Activated CD8-positive, alpha-beta memory T cell treated with anti-CD3 and anti-CD28 coated beads for 48 hours (primary cell): ENCODE measurements at places on chromosomes 3 and 15.

- DNase-seq: no peak
Measured at GRCh38 chr3:184565421-184566211, 4.0 kb downstream of the EPHB3 start.

DNA sequence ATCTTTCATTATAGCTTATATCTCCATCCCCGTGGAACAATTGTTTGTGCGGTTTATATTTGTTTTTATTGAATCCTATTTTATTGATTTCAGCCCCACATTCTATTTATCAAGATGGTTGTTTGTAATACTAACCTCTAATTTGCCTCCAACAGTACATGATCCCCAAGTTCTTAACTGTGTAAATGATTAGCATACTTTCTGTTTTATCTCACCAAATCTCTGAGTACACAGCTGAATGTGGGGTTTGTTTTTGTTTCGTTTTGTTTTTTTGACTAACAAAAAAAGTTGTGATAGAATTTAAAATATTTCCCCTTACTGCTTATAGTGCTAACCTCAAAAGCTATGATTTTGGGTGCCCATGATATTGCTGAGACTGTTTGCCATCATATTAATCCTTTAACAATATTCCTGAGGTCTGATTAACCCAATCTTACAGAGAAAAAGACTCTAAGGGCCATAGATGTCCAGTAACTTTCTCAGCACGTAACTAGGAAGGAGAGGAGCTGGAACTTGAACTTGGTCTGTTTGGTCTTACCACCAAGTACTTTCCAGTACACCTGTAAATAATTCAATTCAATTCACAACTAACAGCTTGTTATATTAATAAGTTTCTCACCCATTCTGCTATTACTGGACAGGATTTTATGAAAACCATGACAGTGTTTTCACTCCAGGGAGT, 789.8 kb downstream of the TUSC7 start:
- DNase-seq: no peak

DNA sequence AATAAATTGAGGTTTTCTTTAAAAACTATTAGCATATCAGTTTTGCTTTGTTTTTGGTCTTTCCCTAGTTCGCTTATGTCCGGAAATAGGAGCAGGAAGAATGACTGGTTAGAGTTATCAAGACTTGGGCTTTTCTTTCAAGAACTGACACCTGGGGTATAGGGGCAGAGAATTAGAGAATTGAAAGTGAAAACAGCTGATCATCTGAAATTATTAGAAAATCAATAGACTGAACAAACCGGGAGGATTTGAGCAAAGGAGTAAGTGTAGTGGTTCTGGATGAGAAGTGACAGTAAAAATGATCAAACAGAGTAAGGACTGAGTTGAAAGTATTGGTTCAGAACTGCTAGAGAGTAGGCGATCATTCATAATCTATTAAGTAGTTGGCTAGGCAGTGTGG, 6.0 kb downstream of the MINDY2 start:
- DNase-seq: no peak

GRCh38 chr3:23796518-23796917, 9.2 kb upstream of the UBE2E1 start:
- no peak for DNase-seq

DNA sequence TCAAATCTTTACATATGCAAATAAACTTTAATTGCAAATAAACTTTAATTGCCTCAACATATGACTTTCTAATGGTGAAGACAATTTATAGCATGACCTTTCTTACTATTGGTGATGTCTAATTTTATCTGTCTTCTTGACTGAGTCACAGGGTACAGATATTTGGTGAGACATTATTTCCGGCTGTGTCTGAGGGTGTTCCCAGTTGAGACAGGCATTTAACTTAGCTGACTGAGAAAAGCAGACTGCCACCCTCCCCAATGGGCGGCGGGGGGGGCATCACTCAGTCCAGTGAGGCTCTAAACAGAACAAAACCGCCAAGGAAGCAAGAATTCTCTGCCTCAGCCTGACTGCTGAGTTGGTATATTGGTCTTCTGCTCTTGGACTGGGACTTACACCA, 160.0 kb downstream of the TBL1XR1 start:
- no peak for DNase-seq

DNA sequence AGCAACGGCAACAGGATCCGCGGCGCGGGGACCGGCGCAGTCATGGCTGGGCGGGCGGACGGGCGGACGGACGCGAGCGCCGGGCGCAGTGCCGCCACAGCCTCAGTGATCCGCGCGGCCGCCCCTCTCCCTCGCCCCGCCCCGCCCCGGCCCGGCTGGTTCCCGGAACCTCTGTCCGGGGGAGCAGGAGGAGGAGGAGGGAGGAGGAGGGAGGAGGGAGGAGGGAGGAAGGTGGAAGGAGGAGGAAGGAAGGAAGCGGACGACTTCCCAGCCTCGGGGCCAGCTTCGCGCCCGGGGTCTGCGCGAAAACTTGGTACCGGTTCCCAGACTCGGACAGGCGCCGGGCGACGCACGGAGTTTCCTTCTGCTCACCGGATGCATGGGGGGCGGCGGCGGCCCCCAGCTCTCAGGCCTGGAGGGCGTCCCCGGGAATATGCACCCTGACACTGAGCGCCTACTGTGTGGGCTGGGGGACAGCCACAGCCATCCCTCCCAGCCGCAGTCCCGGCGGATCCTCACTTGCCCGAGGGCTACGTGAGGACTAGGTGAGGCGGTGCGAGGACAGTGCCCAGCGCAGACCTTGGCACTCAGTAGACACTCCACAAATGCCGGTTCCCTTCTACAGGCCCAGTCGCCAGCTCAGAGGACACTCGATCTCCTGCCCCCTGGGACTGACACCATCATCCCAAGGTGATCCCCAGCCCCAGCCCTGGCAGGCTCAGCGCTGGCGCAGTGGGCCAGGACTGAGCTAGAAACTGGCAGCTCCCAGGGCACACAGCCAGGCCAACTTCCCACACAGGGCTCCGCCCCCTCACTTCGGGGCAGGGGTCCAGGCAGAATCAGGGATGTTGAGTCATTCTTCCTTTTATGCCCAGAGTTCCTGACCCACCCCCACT, at the start of gene SHISA5:
TSS of gene SHISA5 (minus strand) at position 124 of the 896 bp plus-strand sequence. CDS start at position 44, 80 bp downstream.
- DNase-seq: no peak

DNA sequence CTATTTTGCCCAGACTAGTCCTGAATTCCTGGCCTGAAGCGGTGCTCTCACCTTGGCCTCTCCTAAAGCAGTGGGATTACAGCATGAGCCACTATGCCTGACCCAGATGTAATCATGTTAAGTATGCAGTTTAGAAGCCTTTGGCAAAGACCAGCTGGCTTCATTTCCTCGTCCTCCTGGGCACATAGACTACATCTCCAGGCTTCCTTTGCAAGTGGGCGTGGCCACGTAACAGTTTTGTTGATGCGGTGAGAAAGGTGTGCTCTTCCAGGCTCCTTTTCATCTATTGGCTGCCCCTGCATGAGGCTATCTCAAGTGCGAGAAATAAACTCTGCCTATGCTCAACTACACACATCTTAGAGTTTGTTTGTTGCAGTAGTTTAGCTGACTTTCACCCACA, 13.0 kb downstream of the SV2B start:
- no peak for DNase-seq

- no peak for DNase-seq
Measured at GRCh38 chr3:65953301-65953812, 85.4 kb downstream of the MAGI1 start.

DNA sequence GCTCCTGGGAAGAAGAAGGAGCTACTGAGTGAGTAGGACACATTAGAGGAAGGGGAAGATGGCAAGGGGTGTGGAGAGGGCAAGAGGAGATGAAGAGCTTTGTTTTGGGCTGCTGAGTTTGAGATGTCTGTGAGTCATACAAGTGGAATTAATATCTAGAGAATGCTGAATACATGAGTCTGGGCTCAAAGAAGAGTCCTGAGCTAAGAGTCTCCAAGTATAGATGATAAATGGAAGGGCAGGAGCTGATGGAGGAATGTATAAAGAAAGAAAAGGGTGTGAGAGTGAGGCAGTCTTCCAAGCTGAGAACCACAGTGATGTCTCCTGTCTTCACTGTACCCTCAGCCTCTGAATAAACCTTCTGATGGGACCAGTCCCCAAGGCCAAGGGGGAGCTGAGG, 205.5 kb upstream of the MRPL3 start:
- no peak for DNase-seq

DNA sequence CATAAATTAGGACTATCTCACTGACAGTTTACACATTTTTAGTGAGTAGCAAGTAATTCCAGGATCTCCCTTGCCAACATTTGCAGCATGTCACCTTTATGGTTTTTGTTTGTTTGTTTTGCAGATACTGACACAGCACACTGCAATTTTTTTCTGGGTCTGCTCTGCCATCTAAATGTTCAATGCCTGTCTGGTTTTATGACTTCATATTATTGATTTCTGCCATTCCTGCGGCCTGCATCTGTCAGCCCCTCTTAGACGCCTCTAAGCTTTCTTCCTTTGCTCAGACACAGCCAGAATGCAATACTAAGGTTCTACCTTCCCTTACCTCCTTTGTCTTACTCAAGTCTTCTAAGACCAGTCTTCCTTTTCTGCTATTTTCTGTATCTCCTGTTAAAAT, 321.2 kb upstream of the AZI2 start:
- no peak for DNase-seq

DNA sequence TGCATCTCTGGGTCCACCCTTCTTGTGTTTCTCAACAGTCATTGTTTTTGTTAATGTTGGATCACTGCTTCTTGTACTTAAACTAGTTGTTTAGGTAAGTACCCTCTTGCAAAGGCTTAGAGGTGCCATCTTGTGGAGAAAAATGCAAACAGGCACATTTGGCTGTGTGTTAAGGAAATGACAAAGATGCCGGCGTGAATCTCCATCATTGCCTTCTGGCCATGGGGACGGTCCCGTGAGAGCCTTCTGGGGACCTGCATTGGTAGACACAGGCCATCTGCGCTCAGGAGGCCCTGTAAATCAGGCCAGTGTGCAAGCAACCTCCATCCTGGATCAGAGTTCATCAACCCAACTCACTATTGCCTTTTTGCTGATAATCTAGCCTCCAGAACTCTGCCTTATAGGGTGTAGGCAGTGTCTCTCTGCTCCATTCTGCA, 158.6 kb upstream of the NR2E3 start:
- no peak for DNase-seq

DNA sequence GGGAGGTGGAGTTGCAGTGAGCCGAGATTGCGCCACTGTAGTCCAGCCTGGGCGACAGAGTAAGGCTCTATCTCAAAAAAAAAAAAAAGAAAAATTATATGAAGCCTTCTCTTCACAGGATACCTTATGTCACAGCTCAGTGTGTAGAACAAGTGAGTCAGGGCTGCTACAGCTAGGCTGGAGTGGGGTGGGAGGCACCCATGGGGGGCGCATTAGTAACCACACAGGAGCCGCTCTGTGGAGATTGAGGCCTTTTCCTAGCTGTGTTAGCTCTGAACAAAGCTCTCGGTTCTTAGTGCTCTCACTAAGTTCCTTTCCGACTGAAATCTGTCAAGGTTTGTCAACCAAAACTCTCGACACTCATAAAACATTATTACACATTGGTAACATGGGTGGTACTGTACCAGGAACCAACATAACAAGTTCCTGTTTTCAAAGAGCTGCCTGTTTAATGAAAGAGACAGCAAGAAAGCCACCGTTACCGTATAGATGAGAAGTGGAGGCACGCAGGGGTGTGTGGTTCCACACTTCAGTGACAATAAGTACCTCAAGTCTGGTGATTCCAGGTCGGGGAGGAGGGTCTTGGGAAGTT, 4.5 kb downstream of the LRRC31 start:
- no peak for DNase-seq

- no peak for DNase-seq
Measured at GRCh38 chr15:84598993-84599392, 1.8 kb upstream of the ZSCAN2 start.

DNA sequence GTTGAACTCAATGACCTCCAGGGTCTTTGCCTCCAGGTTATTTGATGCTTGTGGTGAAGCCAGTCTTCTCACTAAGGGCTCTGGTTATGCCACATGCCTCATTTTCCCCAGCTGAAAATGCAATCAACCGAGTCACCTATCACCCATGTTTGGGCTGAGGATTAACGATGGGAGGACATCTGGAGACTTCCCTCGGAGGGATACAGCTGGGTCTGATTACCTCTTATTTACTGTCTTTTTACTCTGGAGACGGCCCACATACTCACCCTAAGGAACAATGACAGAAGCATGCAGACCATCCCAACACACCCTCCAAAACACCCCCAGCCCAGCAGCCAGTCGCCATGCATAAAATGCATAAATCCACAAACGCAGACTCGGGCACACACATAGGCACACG, 187.4 kb downstream of the OPA1 start:
- DNase-seq: no peak

DNA sequence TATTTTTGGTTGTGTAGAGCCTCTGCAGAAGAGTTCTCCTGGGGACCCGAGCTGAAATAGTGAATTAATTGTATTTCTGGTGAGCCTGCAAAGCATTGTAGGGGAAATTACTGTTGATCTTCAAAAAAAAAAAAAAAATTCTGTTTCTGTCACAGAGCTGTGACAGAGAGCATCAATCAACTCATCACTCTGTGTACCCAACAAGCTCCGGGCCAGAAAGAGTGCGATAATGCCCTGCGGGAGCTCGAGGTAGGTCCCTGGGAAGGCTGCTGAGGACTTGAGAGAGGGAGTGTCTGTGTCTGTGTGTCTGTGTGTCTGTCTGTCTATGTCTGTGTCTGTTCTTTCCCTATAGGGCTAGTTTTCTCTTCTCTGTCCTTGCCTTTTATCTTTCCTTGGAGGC, 294.4 kb upstream of the TPM1 start:
- DNase-seq: no peak

DNA sequence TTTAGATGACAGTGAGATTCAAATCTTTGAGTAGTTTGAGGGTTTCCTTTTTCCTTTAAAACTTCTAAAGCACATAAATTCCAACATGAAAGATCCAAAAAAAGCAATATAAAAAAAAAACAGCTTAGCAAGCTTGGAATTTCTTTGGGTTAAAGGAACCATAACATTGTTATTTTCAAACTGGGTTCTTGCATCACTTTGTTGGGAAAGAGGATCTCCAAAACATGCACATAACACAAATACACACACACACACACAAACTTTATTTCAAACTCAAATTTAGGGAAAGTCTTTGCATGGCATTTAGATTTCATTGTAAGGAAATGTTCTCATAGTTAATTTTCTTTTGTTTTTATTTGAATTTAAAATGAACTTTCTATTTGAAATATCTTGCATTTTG, 79.2 kb upstream of the COL8A1 start:
- no peak for DNase-seq

GRCh38 chr15:65391732-65392131, 13.9 kb upstream of the IGDCC3 start:
- no peak for DNase-seq

GRCh38 chr3:64502284-64502683, 185.5 kb downstream of the ADAMTS9 start:
- DNase-seq: no peak

DNA sequence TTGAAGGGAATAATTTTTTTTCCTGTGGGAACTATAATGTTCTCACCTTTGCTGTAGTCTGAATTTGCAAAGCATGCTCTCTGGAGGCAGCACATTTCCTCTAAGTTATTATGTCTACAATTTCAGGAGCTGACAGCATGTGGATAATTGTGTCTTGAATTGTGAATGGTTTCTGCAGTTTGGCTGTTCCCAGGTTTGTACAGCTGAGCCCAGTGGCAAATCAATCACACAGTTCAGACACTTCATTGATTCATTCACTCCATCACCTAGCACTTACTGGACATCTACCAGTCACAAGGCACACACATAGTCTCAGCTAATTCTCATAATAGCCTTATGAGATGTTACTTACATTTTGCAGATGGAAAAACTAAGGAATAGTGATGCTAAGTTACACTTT, 219.0 kb upstream of the ROPN1 start:
- DNase-seq: no peak
